ENCODE measurements at places on chromosomes 13 and 19.

GRCh38 chr19:55651236-55651635, 3.2 kb downstream of the CCDC106 start:
- no peak for DNase-seq

GRCh38 chr19:28140201-28140600, 1072.8 kb downstream of the UQCRFS1 start:
- no peak for DNase-seq

DNA sequence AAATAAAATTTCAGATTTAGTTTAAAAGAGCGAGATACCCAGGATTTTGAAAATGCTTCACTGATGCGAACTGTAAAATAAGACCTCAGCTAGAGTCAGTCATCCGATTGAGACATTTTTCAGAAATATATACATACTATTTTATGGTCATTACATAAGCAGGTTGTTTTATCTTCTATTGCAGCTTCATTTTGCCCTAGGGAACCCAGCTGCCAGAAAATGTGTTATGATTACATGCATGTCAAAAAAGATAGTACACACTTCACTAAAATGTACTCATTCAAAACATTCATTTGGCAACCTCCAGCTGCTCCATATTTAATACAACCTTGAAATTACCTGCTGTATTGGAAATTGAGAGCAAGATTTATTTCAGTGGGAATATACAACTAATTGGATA, 483.8 kb upstream of the SLITRK6 start:
- DNase-seq: no peak

GRCh38 chr19:46082728-46083050, 41.8 kb downstream of the IGFL3 start:
- peak; percentile 62 for DNase-seq

DNA sequence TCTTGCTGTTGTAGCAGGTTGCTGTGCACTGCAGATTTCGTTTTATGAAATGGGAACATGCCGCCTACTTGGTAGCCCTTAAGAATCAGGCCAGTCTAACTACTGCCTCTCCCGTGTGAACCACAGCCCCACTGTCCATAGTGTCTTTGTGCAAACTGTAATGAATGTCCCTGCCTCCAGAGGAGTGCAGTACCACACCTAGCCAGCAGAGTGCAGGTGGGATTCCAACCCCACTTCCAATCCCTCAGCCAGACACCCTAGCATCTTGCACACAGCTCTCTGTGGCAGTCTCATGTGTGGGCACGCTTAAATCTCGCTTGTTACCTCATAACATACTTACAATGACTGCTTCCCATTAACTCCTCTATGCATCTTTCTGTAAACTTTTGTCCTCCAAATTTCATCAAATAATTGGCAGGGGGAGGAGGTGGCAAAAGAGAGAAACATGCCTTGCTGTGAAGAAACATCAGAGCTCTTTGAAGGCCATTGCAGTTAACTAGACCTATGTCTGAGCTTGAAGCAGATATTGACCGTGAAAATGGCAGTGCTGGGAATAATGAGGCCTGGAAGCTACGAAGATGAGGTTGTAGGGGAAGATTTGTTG, 47.2 kb downstream of the ZAR1L start:
- no peak for DNase-seq

- no peak for DNase-seq
These were observed 17.5 kb downstream of the RYR1 start for GRCh38 chr19:38451036-38451435.

DNA sequence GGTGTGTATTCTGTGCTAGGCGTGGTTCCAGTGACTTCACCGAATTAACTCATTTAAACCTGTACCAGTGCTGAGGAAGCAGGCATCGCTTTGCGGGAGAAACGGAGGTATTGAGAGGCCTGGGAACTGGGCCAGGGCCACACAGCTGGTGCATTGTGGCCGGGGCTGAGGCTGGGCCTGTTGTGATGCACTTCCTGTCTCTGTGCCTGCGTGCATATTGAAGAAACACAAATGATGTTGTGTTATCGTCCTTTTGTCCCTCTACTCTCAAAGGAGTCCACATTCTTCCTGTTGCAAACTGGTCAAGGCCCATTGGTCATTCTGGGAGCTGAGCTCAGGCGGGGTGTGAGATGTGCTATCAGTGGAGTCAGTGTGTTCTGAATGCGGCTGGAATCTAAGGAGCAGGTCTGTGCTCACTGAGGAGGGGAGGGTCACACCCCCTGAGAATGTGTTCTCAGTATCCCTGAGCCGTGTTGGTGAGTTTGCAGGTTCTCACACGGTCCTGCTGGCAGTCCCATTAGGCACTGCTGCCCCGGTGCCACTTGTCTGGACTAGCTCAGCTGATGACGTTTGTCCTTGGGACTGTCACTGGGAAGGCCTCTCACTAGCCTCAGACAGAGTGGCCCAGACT, 62.1 kb downstream of the ARHGEF7 start:
- peak; percentile 47 for DNase-seq

GRCh38 chr13:106088085-106088484, 447.4 kb downstream of the EFNB2 start:
- peak; percentile 63 for DNase-seq

DNA sequence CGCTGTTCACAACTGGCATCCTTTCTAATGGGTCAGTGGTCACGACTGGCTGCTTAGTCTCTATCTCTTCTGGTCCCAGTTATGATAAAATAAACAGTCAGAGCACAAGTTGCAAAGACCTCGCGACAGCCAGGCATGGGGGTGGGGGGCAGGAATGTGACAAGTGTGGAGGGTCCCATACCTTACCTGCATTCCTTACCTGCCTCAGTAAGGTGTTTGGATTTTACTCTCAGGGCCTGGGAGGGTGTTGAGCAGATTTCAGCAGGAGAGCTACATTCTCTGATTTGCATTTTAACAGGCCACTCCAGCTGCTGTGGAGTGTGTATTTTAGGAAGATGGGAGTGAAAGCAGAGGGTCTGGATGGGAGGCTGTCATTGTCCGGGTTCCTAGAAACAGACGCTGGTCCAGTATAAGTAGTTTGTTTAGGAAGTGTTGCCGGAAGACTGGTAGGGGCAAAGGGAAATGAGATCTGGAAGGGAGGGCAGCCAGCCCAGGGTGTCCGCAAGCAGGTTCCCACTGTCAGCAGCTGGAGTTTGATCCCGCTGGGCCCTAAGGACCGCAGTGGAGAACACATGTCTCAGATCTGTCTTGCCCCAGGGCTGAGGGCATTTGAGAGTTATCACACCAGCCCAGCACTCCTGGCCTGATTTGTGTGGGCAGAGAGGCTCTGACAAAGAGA, 920.0 kb downstream of the UQCRFS1 start:
- DNase-seq: no peak

- peak; percentile 19 for DNase-seq
These were observed 14.6 kb downstream of the XRCC1 start for GRCh38 chr19:43560687-43561086.

- no peak for DNase-seq
These were observed 654.9 kb downstream of the FGF9 start for GRCh38 chr13:22325761-22326160.

DNA sequence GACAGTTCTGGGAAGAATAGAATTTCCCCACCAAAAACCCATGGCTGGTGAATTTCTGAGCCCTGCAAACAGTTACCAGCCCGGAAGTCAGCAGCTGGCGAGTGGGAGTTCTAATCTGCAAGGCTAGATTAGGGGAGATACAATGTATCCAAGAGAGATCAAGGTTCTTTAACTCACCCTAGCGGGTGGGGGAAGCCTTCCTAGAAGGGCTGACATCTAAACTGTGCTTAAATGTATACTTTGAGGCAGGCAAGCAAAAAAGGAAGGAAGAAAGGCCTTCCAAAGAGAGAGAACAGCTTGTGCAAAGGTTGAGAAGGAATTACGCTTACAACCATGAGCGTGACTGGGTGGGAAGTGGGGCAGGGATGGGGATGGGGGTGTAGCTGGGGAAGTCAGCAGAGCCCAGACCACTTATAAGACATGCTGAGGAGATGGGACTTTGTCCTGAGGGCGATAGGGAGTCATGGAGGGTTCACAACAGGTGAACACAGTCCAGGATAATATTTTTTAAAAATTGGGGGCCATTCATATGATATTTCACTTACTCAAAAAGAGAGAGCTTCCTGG, 20.8 kb upstream of the ZNRF4 start:
- peak; percentile 22 for DNase-seq

GRCh38 chr13:99031832-99032231, 54.0 kb upstream of the DOCK9 start:
- no peak for DNase-seq

- no peak for DNase-seq
These were observed 84.0 kb downstream of the LACC1 start for GRCh38 chr13:43963726-43964125.

- DNase-seq: peak; percentile 11
These were observed 25.6 kb downstream of the URI1 start for GRCh38 chr19:29967623-29968022.
